ENCODE measurements at places on chromosomes 12 and 14.

DNA sequence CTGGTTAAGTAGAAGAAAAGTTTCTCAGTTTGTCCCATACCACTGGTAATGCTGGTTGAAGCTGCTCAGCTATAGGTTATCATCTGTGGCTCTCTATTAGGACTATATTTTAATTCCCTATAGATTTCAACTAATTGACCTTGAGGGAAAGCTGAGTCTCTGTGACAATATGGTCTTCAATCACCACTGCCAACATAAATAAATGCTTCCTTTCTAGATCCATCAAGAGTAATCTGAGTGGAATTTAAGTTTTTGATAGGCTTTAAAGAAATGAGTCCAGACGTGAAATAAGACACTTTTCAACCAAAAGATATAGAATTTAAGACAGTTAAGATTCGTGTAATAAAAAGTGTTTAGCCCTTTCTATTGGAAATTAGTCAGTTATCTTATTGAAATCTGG lies 63.5 kb upstream of the MYF6 start:
- DNase-seq: no peak

GRCh38 chr14:99210333-99210732 lies 61.7 kb downstream of the BCL11B start:
- no peak for DNase-seq

- DNase-seq: no peak
Observed at GRCh38 chr12:46808955-46809697, 16.7 kb downstream of the SLC38A4 start.

GRCh38 chr12:64747695-64748094 lies 11.5 kb downstream of the GNS start:
- DNase-seq: no peak

DNA sequence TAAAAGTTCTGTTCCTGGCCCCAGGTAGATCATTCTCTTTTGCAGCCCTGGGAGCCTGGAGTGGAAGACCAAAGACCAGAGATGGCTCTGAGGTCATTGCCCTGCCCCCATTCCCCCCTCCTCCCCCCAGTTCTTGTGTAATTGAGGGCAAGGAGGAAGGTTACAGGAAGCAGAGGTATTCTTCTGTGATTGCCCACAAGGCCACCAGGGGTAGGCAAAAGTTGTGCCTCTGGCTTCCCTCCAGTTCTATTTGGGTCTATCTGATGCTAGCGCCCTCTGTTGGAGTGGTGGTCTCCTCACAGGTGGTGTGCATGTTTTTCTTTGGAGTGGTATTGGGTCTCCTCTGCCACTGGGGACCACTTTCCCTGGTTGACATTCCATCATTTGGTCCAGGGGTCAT lies 41.2 kb upstream of the CRY1 start:
- no peak for DNase-seq

- no peak for DNase-seq
Observed at GRCh38 chr12:56631790-56632700, 1.9 kb upstream of the BAZ2A start.

- DNase-seq: no peak
Observed at GRCh38 chr12:130428116-130428515, 90.4 kb downstream of the PIWIL1 start.

DNA sequence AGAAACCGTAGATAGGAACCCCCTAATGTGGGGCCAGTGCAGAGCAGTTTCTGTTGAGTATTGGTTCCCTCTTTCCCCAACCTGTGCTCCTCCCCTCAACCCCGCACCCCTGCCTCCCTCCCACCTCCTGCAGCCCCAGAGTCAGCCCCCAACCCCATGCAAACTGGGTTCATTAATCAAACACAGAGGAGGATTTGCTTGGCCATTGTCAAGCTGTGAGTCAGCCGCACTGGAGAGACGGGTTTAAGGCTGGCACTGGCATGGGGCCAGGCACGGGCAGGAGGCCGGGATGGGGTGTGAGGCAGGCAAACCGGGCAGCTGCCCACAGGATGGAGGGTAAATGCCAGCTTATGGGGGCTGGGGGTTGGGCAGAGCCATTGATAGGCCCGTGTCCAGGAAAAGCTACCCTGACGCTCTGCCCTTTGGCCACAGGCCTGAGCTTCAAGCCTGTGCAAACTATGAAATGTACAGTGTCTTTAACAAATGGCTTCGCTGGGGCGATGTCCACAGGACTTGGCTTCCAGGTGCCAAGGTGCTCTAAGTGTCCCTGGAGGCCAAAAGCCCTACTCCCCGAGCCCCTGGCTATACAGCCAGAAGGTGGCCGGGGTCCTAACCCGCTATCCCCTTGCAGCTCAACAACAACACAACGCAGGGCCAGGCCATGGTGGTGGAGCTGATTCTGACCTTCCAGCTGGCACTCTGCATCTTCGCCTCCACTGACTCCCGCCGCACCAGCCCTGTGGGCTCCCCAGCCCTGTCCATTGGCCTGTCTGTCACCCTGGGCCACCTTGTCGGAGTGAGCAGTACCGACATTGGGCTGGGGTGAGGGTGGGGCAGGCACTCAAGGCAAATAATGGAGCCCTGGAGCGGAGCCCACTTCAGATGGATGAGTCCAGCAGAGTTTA lies 1.4 kb downstream of the AQP5 start:
- no peak for DNase-seq

GRCh38 chr14:53328841-53329240 lies 175.7 kb upstream of the DDHD1 start:
- DNase-seq: no peak

DNA sequence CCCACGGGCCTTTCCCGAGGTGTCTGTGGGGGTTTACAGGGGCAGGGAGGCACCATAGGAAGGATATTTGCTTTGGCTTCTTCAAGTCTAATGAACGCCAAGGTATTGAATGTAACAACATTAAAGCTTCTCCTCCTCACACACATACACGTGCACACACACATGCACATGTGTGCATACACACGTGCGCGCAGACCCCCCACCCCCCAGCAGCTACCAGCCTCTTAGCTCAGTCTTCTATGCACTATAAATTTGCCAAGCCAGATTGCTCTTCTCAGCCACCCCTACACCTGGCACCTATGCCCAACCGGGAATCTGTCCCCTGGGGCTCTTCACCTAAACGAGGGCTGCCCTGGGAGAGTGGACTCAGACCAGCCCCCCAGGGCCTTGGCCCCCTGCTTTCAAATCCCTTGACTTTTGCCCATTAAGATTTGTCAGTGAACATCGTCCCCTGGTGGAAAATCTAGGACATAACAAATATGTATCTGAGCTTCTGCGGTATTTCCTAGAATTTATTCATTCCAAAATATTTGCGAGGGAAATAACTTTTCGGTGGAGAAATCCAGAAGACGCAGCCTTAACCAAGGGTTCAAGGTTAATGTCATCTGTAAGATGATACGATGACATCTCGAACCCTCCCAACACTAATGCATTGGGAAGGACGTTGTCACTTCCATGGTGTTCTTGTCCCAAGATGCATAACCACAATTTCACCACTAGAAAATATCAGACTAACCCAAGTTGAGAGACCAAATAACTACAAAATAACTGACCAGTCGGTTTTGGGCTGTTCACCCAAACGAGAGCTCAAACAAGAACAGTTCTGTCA lies 330.4 kb downstream of the MED13L start:
- no peak for DNase-seq

DNA sequence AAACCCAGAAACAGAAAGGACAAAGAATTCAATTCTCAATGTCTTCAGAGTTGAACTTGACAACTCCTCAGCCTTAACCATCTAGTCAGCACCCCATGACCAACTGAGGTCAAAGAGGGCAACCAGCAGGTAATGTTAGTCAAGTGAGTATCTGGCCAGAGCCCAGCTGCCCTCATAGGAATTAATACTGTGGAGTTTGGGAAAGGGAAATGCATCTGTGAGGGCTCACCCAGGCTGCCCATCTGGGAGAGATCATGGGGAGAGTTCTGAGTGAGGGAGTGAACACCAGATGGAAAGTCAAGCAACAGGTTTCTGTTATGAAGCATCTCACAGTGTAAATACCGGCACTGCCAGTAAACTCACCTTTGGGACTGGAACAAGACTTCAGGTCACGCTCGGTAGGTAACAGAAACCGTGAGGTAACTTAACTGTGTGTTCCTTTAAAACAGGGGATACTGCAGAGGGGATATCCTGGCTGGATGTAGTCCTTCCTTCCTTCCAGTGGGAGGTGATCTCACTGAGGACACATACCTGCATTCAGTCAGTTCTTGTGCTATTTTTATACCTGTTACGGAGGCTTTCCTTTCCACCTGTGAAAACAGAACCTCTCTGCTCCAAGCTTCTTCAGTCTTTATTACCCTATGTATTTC lies 94.4 kb downstream of the DAD1 start:
- DNase-seq: no peak

DNA sequence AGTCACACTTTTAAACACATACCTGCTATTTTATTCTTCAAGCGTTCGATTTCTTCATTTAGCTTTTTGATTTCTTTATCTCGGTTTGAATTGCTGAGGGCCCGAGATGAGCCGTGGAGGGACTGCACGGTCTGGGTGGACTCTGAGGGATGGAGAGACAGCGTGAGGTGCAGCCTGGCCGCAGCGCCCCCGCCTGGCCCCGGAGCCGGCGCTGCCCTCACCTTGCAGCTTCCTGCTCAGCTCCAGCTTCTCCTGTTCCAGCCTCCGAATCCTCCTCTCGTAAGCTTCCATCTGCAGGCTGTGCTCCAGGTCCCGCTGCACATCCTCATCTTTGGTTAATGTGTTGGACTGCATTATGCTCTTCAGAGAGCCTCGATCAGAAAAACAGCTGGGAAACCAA lies 53.2 kb downstream of the AMN start:
- no peak for DNase-seq

GRCh38 chr12:52657250-52657902 lies 5.4 kb upstream of the KRT2 start:
- DNase-seq: no peak

DNA sequence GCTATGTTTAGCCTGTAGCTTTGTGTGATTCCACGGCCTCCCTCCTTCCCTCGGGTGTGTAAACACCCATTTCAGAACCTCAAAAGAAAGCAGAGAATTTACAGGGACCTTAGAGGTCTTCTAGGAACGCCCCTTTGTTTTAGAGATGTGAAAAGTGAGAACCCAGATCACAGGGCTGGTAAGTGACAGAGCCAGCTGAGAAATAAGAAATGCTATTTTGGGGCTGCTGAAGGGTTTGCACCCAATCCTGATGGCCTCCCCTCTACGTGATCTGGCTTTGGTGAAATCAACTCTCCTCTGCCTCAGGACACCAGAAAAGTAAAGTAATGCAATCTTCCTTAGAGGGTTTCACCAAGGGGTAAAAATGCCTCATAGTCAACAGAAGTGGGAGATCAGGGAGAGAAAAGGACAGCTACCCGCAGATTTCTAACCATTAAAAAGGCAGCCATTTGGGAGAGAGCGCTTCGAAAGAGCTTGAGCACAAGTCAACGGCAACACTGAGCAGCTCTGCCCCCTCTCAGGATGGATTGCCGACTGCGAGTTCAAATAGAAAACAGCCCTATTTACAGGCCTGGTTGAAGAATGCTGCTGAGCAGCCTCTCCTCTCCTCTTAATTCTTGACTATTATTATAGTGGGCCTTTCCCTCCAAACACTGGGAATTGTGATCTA lies 78.5 kb upstream of the RASSF3 start:
- no peak for DNase-seq

GRCh38 chr12:13176256-13176655 lies 20.3 kb upstream of the EMP1 start:
- no peak for DNase-seq

DNA sequence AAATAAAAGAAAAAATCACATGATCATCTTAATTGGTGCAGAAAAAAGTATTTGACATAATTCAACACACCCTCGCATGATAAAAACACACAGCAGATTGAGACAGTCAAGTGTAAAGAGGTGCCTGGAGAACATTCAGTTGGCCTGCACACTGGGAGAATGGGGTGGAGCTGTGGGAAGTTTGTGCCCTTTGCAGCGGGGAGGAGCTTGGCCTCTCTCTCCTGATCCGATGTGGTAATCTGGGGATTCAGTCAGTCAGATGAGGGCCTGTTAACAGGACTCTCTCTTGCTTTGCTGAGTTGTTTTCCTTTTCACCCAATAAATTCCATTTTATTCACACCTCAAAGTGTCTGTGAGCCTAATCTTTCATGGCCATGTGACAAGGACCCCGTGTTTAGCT lies 5.9 kb downstream of the SERPINA6 start:
- DNase-seq: no peak

DNA sequence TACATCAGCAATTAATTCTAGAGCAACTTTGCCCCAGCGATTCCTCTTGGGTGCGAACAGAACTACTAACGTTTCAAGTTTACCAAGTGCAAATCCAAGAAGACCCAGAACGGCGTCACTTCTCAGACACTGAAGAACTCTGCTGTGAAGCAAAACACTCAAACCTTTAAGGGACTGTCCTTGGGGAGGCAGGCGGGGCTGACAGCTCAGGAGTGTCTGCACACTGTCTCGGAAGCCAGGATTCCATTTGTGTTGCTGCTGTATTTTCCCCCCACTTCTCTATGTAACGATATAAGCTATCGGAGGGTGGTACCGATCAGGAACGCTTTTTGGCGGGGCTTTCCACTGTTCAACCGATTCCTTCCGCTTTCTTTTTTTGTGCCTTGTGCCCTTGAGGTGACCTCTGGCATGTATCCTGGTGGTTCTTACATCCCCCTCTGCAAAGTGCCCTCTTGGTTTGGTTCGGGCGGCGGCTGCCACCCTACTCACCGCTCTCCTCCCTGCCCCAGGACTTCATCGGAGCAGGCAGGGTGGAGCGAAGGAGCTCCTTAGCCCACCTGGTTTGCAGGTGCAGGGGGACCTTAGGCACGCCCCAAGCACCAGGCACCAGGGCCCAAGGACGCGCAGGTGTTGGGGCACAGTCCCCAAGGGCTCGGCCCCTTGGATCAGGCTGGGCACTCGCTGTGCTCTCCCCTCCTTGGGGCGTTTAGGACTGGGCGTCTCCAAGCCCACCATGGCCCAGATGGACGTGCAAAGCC lies 19.2 kb upstream of the MLXIP start:
- DNase-seq: no peak

- DNase-seq: no peak
Observed at GRCh38 chr14:94345344-94346064, 22.4 kb upstream of the SERPINA6 start.

DNA sequence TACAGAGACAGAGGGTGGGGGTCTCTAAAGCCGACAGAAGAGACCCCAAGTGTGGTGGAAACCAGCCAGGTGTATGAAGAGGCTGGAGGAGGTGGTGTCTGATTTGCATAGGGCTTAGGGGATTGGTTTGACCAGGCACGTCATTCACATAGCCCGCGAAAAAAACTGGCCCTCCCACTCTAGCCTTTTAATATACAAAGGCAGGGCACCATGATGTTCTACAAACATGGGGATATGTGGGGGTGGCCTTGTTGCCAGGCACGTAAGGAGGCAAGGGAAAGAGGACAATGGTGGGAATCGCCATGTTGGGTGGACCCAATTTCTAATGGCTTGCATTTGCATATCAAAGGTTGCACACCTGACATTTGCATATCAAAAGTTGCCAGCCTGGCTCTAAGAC lies 13.2 kb downstream of the LALBA start:
- DNase-seq: no peak

DNA sequence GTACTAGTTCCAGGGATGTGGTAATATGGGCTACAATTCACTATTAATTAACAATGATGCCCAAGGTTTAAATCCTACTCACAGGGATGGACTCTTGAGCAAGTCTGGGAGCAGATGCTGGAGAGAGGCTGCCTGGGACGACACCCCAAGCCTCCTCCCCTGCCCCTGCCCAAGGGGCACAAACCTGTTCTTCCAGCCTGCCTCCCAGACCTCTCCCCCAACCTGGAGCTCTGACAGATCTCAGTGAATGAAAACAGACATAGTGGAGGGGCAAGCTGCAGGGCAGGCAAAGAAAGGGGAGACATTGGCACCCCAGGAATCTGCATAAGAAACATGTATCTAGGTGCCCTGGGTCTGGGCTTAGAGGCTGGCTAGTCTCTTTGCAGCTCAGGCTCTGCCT lies 5.8 kb downstream of the KDM2B start:
- no peak for DNase-seq

- DNase-seq: no peak
Observed at GRCh38 chr12:122939125-122939524, 27.1 kb downstream of the ABCB9 start.
